ENCODE measurements at places on chromosomes 5 and 9.
A peak's percentile ranks its signal among the peaks of the same experiment; 100 is the strongest.

GRCh38 chr9:99511723-99512122 lies 289.6 kb downstream of the SEC61B start:
- DNase-seq, result no peak

- DNase-seq, result no peak
Measured at GRCh38 chr5:93343570-93343969, 237.4 kb downstream of the NR2F1-AS1 start.

- DNase-seq, result no peak
Measured at GRCh38 chr5:142613271-142613671, 72.6 kb downstream of the FGF1 start.

DNA sequence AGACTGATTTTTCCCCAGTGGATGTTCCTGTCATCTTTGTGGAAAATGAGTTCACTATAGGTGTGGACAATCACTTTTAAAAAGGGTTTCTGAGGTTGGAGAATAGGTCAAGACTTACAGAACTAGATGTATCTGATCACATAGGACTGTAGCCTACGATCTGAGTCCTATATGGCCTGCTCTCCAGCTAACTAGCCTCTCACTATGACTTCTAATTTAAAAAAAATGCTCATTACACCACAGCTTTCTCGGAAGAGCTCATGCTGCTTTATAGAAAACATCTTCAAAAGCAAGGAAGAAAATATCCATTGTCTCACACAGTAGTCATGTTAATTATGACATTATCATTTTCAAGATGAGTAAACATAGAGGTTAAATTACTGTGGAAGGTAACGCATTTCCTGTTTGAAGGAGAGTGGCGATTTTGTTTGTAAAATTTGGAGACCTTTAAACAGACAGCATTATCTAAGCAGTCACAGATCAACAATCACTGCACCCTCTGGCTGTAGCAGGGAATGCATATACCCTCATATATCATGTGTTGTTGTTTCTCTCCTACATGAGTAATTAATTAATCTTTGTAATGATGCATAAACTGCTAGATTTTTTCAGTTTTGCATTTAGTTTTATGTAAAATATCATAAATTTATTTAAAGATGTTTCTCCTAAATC lies 573.7 kb downstream of the GABRG2 start:
- no peak for DNase-seq

DNA sequence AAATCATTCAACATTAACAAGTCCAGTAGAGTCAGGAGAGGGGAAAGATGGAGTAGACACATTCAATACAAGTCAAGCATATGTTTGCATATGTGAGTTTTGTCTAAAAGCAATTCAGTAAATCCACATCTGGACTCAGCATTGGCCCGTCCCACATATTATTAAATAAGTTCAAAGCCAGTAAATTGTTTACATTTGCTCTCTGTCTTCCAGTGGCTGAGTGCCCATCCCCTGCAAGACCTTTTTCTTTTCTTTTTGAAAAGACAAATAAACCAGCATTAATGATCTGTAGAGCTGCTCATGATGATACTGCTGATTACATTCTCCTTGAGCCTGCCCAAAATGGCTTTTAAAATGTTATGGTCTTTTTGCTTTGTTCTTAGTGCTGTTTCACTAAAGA lies 71.1 kb downstream of the TNC start:
- no peak for DNase-seq

- DNase-seq, result no peak
Measured at GRCh38 chr9:84694248-84694647, 24.7 kb downstream of the NTRK2 start.

DNA sequence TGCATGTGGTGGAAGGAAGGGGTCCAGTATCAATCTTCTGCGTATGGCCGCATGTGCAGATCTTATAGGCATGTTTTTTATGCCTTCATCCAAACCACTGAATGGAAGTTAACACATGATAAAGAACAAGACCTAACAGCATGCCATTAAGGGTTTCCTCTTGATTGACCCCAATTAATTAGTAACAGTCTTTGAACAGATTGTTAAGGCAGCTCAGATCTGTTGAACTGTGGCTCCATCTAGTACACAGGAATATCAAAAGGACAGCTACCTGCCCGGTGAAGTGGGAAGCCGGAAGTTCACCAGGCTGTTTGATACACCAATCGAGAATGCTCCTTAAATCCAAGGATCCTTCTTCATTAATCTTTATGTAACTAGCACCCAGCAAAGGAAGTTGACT lies 159.9 kb upstream of the ADAMTS16 start:
- DNase-seq, result no peak

- no peak for DNase-seq
Measured at GRCh38 chr5:142540922-142541422, 144.9 kb downstream of the FGF1 start.

DNA sequence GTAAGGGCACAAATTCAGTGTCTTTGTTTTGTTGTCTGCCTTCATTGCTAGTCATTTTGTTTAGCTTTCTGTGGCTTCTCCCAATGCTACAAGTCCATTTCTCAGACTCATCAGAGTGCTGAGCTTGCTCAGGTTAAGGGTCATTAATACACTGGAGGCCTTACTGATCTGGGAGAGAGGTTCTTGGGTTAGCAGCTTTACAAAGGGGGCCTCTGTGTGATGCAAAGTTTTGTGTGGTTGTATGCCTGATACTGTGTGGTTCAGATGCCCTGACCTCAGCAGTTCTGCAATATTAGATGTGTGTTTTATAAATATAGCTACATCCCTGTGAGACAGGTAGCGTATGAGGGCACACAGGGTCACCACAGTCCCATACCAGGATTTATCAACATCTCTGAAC lies 34.8 kb upstream of the SMARCA2 start:
- no peak for DNase-seq

- no peak for DNase-seq
Measured at GRCh38 chr9:4061717-4062116, 238.2 kb downstream of the GLIS3 start.

DNA sequence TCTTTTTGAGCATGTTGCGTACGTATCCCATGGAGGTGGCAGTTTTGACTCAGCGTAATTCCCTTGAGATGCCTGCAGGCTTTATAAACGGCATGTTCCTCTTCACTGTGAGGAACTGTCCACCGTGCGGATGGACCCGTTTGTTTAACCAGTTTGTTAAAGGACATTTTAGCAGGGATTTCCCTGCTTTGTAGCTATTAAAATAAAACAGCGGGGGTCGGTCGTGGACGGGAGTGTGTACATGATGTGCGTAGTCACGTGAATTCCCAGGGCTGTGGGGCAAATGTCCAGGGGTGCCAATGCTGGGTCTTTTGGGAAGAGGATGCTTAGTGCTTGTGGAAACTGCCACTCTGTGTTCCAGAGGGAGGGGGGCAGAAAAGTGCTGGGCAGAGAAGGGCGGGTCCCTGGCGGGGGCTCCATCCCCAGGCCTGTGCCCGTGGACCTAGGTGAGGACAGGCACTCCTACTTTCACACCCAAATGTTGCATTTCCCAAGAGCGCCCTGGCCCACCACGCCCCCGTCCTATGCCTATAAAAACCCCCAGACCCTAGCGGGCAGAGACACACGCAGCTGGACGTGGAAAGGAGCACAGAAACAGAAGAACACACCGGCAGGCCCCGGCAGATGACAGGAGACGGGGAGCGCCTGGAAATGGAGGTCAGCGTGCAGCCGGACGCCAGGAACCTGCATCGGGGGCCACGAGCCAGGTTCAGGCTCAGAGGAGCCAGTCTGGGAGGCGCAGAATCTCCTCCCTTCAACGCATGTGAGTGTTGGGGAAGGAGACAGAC lies 4.0 kb upstream of the TERT start:
- no peak for DNase-seq

GRCh38 chr5:55175781-55176175 lies 2.8 kb upstream of the CDC20B start:
- no peak for DNase-seq

GRCh38 chr5:67234671-67235176 lies 38.1 kb upstream of the CD180 start:
- DNase-seq, result no peak

GRCh38 chr9:135552698-135553171 lies 6.8 kb downstream of the OBP2A start:
- DNase-seq, result no peak

- DNase-seq, result no peak
Measured at GRCh38 chr5:77251921-77252320, 41.4 kb downstream of the PDE8B start.

DNA sequence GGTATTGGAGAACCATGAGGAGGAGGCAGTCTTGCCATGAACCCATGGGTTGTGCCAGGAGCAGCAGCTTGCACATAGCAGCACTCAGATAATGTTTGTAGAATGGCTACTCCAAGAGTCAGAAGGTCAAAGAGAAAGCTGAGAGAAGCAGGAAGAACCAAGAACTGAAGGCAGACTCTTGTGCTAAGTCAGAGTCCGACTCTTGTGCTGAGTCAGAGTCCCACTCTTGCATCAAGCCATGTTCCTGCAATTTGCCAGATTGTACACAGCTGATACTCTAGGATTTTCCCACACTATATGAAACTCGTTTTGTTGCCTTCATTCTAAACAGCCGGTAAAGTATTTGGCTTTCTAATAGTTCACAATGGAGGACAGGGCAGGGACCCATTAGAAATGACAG lies 26.2 kb upstream of the HSPA9 start:
- DNase-seq, result peak; percentile 70

DNA sequence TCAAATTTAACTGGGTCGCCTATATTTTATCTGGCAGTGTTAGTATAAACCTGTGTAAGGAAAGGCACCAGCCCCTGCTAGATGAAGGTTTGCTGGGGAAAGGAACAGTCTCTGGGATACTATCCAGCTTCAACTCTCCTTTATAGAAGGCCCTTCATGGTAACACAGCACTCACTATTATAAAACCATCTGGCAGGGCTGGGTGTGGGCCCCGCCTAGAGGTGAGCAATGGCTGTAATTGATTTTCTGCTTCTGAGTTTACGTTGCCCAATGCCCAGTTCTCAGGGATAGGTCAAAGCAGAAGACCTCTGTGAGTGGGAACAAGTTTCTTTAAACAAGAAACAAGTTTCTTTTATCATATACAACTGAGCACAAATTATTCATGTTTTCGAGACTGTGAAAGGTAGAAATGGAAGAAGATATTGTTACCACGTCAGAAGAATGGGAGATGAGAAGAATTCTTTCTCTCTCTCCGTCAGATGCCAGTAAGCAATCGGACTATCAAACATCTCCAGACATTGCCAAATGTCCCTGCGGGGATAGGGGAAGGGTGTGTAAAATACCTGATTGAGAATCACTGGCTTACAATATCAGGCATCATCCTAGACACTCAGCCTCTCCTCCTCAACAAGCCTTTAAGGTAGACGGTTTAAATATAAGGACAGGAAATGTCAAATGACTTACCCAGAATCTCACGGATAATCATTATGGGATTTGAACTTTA lies 205.9 kb downstream of the PDZD2 start:
- DNase-seq, result no peak

- DNase-seq, result no peak
Measured at GRCh38 chr5:128053291-128053954, 30.1 kb upstream of the SLC12A2 start.

DNA sequence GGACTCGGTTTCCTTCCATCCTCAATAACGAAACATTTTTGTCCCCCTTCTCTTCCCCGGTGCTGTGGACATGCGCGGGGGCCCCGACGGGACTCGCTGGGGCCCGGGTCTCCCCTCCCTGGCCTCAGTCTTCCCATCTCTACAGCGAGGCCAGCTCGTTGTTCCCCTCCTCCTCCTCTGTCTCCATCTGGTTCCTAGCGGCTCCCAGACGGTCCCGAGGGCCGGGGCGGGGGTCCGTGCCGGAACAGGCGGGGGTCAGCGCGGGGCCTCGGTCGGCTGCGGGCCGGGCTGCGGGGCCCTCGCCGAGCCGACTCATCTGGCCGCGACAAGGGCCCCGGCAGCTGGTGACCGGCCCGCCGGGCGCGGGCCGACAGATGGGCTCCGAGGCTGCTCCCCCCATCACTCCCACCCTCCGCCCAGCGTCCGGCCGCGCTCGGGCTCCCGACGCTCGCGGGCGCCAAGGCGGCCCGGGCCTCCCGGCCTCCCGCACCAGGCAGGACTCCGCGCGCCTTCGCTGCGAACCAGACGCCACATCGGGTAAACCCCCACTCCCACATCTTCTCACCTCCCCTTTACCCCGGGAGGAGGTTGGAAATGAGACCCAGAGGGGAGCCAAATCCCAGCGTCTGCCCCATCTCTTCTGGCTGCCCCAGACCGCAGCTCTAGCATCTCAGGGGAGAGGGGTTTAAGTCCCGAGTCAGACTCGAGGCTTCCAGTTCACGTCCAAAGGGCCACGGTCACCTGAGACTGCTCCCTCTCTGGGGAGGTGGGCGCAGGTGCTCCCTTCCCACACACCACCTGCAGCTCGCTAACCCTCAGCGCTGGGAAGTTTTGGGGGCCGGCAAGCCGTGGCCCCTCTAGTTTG lies 8.1 kb downstream of the BARHL1 start:
- DNase-seq, result no peak

DNA sequence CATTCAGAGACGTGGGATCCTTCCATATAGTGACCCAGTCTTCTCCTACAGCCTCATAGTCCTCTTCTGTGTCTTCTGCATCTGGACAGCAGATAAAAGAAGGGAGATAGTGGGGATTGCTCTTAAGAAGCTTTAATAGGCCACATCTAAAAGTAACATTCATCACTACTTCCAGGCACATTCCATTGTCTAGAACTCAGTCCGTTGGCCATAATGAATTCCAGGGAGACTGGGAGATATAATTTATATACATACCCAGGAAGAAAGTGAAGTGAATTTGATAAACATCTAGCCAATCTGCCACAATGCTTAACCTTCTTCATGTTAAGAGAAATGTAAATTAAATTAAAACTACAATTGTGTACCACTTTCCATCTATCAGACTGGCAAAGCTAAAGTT lies 22.5 kb upstream of the GLIPR2 start:
- DNase-seq, result no peak

- no peak for DNase-seq
Measured at GRCh38 chr9:101648493-101648892, 53.7 kb upstream of the PPP3R2 start.

- DNase-seq, result no peak
Measured at GRCh38 chr5:141598391-141599345, 20.1 kb downstream of the DIAPH1 start.

DNA sequence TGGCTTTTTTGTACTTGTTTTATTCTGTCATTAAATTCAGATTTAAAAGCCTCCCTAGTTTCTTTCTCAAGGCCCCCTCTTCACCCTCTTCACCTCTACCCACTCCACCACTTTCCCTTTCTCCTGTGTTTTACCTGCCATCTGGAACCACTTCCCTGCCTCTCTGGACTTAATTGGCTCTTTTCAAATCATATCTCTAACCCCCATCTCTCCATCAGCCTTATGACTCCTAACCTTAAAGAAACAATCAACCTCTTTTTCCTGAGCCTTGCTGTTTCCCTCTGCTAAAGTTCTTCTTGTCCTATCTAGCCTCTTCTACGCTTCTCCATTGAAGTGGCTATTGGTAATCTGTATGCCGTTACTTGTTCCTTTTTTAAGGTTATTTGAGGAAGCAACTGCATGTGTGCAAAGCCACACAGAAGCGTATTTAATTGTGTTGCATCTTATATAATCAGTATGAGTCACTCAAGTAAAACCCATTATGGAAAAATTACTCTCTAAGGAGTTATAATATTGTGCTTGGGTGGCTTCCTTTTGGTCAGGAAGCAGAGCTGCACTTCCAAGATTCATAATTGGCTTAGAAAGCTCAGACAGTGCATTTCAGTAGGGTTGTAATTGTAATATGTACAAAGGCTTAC lies 653.6 kb upstream of the ITGA1 start:
- DNase-seq, result no peak

- no peak for DNase-seq
Measured at GRCh38 chr9:18684593-18685317, 210.8 kb downstream of the ADAMTSL1 start.

- no peak for DNase-seq
Measured at GRCh38 chr9:69834591-69835184, 14.1 kb downstream of the CFAP95 start.

GRCh38 chr5:148844433-148845280 lies 18.2 kb downstream of the ADRB2 start:
- no peak for DNase-seq
